ENCODE measurements at places on chromosomes 5 and 9. TPM values are rescaled to one million over a fixed set of nuclear protein-coding genes. Genes with fewer than 3 reads are reported as not detected.

The ABO gene
- 0.27 TPM for total RNA-seq

The ANKRD34B gene
- total RNA-seq, result 0.27 TPM

The PCDHGA2 gene
- 11.4 TPM for total RNA-seq

The BAAT gene
- total RNA-seq, result not detected

The EQTN gene
- total RNA-seq, result 0.73 TPM

The HTR4 gene
- total RNA-seq, result 0.54 TPM

The GLDC gene
- total RNA-seq, result 30.3 TPM

The FEM1C gene
- total RNA-seq, result 47.2 TPM

The TCF7 gene
- 1.5 TPM for total RNA-seq

The FAM151B gene
- total RNA-seq, result 14.7 TPM

The ADAMTS19 gene
- total RNA-seq, result 6.2 TPM

- DNase-seq, result no peak
These were observed 38.3 kb upstream of the EGFL7 start for GRCh38 chr9:136624184-136624951.

DNA sequence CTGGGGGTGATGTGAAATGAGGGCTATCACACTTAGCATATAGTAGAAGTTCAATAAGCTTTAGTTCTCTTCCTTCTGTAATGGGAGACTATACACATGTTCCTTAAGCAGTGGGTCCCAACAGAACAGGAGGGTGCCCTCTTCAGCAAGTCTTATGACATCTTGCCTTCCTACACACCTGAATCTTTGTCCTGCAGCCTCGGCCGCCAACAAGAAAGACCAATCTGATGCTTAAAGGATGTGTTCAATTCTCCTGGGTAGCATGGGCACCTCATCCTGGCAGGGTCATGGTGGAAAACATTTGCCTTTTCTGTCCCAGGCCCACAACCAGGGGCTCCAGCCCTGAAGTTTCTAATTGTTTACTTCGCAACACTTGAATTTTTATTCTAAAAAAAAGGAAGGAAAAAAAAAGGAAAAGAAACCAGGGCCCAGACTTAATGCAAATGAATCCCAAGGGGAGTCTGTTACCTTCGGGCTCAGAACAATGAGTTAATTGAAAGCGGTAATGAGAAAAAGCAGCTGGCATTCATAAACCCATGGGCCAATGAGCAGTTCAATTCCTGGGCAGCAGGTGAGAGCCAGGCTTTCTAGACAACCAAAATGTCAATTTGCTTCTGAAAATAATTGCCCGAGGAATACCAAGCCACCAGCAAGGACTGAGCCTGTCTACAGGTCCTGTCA is 26.2 kb upstream of the SMAD5 start:
- no peak for DNase-seq

DNA sequence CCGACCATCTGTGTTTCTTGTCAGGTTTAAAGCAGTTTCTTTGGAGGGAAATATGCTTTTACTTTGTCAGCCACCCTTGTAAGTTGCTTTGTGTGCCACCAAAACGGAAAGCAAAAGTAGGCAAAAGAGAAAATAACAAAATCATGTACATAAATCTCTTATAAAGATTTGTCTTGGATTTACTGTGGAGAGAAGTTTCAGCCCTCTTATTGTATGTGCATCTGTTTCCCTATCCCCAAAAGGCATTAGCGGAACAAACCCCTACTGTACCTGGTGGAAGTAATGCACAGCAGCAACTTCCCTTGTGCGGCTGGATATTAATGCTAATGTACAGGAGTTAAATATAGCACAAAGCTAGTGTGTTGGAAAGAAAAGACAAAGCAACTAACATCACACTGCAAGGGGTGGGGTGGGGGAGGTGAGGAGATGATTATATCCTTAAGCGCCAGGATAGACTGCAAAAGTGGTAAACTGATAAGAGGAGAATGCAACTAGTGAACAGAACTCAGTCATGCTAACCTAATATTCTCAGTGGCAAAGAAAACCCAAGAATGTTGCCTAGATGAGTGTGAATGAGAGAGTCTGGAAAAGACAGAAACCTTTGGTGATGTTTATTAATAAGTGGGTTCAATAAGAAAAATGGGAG is 396.5 kb upstream of the MEF2C start:
- DNase-seq, result no peak

DNA sequence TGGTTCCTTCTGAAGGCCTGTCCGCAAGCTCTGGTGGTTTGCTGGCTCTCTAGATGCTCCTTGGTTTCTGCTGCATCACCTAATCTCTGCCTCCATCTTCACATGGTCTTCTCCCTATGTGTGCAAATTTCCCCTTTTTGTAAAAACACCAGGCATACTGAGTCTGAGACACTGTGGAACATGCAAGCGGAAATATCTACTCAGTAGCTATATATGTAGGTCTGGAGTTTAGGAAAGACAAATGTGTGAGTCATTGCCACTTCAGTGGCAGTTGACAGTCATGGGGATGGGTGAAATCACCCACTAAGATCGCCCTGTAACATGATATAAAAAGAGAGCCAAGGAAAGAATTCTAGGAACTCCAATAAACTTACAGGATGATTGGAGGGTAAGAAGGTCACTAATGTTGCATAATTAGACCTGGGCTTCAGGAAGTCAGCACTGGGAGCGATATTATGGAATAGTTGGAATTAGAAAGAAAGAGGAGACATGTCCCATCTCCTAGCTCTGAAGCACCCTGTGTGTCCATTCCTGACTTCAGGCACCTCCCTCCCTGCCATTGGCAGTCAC is 22.7 kb upstream of the UBLCP1 start:
- no peak for DNase-seq

DNA sequence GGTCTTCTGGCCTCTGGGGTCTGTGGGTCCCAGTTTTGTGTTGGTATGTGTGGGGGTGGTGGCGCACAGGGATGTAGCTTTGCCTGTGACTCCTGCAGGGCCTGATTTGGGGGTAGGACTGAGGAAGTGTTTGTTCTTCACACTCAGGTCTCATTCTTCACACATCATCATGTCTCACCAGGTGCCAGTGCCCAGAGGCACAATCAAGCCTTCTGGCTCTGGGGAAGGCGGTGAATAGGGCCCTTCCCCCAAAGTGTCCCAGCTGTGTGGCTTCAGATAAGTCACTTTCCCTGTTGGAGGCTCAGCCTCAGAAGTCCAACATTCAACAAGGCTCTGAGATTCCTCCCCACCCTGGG is 5.1 kb downstream of the DBN1 start:
- DNase-seq, result no peak

- peak; percentile 51 for DNase-seq
These were observed 50.0 kb upstream of the SH3GL2 start for GRCh38 chr9:17528859-17529258.

- DNase-seq, result no peak
These were observed 11.5 kb upstream of the FBXO38 start for GRCh38 chr5:148372166-148372725.

GRCh38 chr5:119275146-119275545 is 80.7 kb upstream of the TNFAIP8 start:
- DNase-seq, result no peak

- no peak for DNase-seq
These were observed 1.2 kb downstream of the USP20 start for GRCh38 chr9:129836311-129837007.

DNA sequence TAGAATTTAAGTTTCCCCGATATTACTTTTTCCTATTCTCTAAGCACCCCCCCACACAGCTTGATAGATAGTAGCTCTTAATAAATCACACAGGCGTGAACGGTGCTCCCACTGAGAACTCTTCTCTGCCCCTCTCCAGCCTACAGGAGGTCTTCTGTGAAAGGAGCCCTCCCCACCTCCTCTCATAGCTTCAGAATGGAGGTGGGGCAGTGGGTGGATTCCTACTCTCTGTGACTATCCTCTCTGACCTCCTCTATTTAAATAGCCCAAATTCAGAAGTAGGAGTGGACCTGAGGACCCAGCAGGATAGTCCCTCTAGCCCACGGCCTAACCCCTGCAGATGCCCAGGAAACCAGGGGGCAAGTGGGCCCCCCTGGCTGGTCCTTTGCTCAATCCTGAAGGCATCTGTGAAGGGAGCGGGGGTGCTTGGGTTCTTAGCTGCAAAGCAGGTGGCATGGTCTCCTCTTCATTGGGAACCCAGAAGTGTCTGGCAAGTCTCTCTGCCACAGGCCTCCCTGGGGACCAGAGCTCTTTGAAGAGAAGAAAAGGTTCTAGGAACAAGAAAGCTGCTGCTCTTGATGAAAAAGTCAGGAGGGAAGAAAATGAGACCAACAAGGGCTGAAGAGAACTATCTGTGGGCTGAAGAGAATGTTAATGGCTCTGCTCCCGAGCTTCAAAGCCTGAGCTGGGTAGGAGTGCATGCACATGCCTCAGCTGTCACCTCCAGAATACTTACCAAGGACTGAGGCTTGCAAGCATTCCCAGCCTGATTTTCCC is 21.1 kb upstream of the HSPA9 start:
- no peak for DNase-seq

DNA sequence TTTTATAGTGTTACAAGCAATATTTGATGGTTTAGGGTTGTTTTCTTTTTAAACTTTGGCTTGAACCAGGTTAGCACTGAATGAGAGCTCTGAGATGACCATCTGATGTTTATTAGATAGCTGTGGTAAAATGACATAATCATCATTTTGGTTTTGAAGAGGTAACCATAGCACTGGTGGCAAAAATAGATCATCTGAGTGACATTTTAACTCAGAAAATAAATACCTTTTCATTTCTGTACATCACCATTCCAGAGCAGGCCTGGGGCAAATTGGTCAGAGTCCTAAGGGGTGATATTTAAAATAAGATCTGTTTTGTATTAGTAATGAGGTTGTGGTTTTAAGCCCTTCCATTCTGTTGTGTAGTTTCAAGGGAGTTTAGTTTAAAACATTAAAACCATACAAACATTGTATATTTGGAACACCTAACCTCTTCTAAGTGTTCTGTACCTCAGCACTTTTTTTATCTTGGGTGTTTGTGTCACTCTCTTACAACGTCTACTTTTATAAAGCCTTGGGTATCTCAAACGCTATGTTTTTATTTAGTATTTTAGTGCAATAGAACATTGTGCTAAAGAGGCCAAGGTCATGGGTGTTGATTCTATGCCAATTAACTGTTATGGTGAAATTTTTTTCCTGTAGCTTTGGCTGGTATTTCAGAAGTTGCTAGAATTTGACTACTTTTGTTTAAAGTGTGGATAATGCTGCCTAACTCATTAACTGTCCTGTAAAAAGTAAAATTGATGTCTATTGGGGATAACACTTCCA is 166.1 kb downstream of the CD180 start:
- DNase-seq, result no peak

DNA sequence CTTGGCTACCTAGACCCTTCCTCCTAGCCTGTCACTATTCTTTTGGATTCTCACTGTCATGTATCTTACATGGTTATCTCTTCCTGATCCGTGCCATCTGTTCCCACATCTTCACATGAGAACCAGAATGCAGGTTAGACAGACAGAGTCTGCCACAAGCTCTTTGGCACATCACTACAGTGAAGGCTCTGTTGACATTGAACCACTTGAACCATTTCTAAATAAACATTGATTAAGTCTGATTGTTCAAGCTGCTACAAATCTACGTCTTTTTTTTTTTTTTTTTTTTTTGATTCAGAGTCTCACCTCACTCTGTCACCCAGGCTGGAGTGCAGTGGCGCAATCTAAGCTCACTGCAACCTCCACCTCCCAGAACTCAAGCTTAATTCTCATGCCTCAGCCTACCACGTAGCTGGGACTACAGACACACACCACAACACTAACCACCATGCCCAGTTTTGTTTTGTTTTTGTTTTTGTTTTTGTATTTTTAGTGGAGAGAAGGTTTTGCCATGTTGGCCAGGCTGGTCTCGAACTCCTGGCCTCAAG is 85.1 kb upstream of the LRRTM2 start:
- DNase-seq, result no peak

- DNase-seq, result no peak
These were observed 1.2 kb downstream of the HOMER1 start for GRCh38 chr5:79512471-79513307.

DNA sequence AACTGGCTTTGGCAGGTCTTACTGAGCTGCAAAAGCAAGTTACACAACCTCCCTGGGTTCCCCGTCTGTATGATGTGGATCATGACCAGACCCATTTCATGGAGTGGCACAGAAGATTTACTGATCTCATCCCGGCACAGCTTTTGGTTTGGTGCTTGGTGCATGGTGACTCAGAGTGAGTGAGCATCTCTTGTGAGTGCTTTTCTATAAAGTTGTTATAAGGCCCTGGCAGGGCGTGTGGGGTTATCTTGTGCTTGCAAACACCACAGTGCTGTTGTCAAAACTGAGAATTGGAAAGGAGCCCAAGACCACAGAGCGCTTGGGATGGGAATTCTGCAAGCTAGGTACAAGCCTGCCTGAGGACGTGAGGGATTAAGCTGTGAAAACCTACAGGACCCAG is 425.2 kb downstream of the GADD45G start:
- no peak for DNase-seq

GRCh38 chr9:90070056-90070455 is 465.2 kb downstream of the GADD45G start:
- peak; percentile 42 for DNase-seq

- no peak for DNase-seq
These were observed 1.1 kb downstream of the CTXN3 start for GRCh38 chr5:127650022-127650421.

DNA sequence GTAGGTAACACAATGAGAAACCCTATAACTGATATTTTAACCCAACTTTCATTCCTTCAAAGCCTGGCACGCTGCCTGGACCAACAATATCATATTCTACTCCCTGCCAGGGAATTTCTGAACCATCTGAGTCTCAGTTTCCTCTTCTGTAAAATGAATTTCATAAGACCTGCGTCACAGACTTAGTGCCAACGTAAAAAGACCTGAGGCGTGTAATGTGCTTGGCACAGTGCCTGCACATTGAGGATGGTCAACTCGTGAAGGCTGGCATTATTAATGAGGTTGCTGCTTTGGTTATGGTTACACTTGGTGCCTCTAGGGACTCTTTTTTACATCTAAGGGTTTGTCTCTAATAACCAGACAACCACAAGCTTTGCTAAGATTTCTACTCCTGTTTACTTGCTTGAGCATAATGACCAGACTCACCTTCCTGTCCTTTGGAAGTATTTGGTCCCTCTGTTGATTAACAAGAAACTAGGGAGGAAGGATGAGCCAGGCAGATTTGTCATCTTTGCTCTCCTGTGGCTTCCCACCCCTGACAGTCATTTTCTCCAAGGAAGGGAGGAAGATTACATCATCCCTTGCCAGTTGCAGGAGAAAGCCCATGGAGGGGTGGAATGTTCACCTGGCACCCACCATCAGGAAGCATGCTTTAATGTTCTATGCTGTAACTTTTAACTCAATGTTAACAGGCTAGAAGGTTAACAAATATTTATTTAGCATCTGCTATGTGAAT is 79.0 kb downstream of the PAPPA start:
- no peak for DNase-seq

- DNase-seq, result no peak
These were observed 87.2 kb downstream of the TLE4 start for GRCh38 chr9:79658926-79659325.
